ENCODE measurements at places on chromosomes 6 and 20.

DNA sequence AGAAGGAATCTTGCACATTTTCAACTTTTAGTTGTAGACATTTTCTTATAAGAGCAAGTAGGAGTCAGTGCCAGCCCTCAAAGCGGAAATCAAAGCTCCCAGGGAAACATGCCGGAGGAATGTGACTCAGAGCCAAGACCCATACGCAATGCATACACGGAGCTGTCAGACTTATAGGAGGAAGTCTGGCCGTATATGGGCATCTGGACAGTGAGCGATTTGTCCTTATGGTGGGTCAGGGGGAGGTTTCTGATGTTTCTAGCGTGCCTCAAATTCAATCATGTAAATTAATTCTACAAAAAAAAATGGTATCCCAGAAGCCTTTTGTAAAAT, 3.6 kb upstream of the CCN2 start:
- no peak for DNase-seq

GRCh38 chr6:33947047-33947446, 143.2 kb upstream of the MLN start:
- DNase-seq: no peak

GRCh38 chr6:21003780-21004541, 469.7 kb downstream of the CDKAL1 start:
- DNase-seq: no peak

GRCh38 chr6:11592294-11592906, 54.9 kb downstream of the TMEM170B start:
- no peak for DNase-seq

DNA sequence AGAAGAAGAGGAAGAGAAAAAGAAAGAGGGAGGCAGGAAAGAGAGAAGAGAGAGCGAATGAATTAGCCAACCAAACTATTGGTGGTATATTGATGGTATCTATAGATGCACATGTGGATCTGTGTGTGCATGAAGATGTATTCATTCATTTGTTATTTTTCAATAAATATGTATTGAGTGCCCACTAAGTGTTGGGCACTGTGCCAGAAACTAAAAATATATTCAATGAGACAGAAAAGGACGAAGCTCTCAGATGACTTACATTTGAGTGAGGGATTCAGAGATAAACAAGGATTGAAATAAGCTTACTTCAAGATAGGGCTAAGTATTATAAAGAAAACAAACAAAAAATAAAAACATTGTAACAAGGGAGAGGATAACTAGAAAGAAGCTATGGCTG, 154.9 kb downstream of the TSHZ2 start:
- DNase-seq: no peak

DNA sequence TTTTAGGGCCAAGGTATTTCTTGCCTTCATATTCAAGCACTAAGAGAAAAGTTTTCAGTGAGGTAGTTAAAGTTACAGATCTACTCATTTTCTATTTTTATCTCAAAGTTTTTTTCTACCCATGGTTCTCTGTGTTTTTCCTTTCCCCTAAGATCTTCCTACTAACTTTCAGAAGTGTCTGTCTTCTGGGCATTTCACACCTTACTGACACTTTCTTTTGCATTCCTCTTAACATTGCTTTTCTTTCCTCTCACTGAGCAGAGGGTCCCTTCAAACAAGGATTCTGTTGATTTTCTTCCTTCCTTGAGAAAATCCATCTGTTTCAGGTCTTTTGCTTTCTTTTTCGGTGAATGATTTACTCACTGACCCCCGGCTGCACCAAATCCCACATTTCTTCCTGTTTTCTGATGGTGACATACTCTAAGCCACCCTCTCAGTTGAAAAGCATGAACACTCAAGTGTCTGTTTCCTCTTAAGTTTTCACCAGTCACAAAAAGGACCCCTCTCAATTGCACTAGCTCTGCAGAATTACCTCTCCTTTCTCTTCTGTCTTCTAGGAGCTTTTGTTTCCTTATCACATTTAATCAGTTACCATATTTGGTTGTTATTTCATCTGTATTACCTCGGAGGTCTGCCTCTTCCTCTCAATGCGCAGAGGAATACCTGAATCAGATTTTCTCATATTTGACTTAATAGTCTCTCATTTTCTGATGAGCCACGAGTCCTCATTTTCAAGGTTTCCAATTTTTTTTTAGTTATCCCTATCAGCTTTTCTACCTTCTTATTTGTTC, 73.5 kb upstream of the RNF217 start:
- DNase-seq: no peak

- DNase-seq: no peak
Measured at GRCh38 chr20:5920581-5920980, 29.8 kb downstream of the TRMT6 start.

DNA sequence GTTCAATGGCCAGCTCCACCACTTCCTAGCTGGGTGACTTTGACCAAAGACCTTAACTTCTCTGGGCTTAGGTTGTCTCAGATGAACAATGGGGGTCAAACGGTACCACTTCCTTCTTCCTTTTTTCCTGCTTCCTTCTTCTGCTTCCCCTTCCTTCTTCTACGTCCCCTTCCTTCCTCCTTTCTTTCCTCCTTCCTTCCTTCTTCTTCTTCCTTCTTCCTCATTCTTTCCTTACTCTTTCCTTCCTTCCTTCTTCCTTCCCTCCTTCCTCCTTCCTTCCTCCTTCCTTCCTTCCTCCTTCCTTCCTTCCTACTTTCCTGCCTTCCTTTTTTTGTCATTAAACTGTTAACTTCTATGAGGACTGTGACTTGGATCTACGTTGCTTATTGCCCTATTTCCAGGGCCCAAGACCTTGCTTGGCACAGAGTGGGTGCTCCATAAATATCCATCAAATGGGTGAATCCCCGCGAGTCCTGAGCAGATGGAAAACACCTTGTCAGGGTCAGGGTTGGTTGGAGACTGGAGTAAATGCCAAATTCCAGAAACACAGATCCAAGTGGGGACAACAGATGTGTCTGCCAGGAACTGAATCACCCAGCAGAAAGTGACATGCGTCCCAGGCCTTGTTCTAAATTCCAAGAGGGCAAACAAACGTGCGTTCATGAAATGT, 243.3 kb downstream of the PREX1 start:
- DNase-seq: no peak

DNA sequence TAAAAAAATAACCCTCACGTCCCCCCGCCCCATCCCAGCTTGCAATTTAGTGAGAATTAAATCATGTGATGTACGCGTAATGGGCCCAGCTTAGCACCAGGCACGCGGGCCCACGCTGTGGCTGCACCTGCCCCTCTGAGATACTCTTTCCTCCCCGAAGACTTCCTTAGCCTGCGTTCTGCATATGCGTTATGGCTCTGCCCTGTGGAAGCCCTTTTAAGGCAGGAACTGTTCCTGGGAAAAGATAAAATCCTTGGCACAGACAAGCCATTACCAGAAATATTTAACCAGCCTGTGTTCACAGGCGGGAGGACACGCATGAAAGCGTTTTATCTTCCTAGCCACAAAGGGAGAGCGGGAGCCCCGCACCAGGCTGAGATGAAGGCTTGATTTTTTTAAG, 311.0 kb downstream of the LRFN2 start:
- no peak for DNase-seq

- DNase-seq: no peak
Measured at GRCh38 chr6:15457121-15457650, 205.6 kb downstream of the DTNBP1 start.

- no peak for DNase-seq
Measured at GRCh38 chr20:42524058-42524457, 665.6 kb downstream of the PTPRT start.

GRCh38 chr6:167573461-167574215, 248.8 kb downstream of the TTLL2 start:
- DNase-seq: no peak

GRCh38 chr6:8043221-8043620, 21.0 kb downstream of the BLOC1S5 start:
- no peak for DNase-seq

DNA sequence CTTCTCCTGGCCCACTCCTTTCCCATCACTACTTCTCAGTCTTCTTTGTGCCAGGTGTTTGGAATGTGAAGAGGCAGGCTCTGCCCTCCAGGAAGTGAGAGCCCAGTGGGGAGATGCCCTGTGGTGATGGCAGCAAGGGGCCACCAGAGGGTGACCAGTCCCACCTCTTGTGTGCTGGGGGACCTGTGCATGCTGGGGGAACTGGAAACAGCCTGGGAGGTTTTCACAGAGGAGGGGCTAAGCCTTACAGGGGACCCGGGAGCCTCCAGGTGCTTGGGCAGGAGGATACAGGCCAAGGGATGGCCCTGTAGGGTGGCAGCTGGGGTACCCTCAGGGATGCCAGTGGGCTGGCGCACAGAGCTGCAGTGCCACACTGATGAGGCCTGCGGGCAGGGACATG, 72.3 kb downstream of the RAMACL start:
- DNase-seq: no peak

DNA sequence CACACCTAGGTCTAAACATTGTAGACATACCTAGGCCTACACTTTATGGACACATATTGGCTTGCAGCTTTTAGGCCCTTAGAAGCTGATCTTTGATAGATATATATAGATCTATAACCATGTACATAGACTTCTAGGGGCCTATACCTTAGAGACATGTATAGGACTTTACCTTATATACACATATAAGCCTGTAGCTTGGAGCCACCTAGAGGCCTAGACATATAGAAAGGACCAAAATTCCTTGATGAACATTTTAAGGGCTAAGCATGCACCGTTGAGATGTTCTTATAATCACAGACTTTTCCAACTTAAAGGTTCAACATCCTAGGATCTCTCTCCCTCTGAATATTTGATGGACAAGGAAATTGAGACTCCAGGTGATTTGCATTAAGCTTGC, 371.7 kb upstream of the SASH1 start:
- DNase-seq: no peak

- no peak for DNase-seq
Measured at GRCh38 chr6:33777398-33778388, 11.2 kb downstream of the LEMD2 start.

- DNase-seq: peak; percentile 44
Measured at GRCh38 chr6:118810420-118811027, 83.4 kb upstream of the ASF1A start.

GRCh38 chr6:53320964-53321363, 27.8 kb downstream of the ELOVL5 start:
- no peak for DNase-seq

DNA sequence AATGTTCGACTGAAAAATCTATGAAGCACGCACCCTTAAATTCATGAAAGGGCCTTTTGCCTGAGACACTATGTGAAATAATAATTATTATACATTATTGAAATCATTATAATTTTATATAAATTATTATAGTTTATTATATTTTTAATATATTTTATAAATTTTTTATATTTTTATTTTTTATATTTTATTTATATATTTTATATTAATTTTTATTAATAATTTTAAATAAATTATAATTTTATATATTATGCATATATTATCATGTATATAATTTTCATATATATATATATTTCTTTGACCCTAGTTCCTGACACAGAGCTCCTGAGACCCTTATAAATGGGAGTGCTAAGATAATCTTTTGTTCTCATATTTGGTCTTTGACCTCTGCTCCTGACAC, 13.5 kb downstream of the NCR2 start:
- DNase-seq: no peak

- DNase-seq: no peak
Measured at GRCh38 chr6:52551483-52552277, 25.2 kb downstream of the TRAM2 start.

- no peak for DNase-seq
Measured at GRCh38 chr6:122079916-122080315, 319.5 kb upstream of the HSF2 start.

DNA sequence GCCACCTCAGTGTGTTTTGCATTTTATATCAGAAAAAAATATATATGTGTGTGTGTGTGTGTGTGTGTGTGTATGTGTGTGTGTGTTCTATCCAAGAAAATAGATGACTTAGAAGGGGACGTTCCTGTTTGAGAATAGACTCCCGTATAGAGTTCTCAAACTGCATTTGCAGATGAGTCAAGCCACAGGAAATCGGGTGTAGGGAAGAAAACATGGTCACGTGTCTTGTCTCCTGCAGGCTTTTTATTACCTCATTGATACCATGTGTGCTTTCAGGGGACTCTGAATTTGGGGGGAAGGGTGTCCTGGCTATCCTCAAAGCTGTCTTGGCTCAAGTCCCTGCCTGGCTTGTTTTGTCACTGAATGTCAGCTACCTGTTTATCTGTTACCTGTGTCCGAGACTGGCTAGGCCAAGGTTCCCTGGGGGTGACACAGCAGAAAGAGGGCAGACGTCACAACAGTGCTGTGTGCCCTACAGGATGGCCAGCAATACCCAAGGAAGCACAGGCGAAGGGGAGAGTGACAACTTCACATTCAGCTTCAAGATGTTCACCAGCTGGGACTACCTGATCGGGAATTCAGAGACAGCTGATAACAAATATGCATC, 55.7 kb upstream of the NOP56 start:
- no peak for DNase-seq

- no peak for DNase-seq
Measured at GRCh38 chr20:2902291-2902690, 29.0 kb downstream of the PTPRA start.

DNA sequence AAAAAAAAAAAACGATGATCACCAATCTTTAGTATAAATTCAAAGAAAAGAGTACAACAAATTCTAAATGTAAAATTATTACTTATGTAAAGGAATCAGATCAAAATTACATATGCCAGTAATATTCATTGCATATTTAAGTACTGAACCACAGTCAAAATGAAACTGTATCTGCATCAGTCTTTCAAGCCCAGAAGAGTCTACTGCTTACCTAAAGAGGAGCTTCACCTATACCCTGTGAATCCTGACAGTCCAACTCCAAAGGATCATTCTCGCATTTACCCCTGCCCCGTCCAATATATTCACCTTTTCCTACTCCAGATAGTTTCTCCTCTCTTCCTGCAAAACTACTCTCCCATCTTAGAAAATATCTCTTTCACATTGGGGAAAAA, 9.2 kb downstream of the ATG5 start:
- DNase-seq: peak; percentile 30

DNA sequence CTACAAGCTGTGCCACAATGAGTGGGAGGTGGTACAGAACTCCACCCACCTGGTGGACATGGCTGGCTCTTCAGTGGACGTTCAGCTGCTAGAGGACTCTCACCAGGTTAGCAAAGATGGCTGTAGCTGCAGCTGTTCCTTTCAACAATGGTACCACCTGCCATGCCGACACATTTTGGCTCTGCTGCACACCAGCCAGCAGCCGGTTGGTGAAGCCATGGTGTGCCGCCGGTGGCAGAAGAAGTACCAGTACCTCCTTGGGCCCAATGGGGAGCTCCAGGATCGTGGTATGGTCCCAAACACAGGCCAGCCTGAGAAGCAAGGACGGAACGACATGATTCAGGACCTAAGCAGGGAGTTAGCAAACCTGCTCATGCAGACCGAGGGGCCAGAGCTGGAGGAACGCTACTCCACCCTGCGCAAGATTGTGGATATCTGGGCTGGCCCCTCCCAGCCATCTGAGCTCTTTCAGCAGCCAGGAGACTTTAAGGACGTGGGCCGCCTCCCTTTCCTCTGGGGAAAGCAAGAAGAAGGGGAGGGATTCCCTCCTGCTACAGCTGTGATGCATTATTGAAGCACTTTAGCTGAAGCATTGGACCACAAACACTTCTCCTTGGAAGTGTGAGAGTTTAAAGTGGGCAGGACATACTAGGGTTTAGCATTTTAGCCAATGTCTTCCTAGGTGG, 2.8 kb upstream of the ZSWIM1 start:
- no peak for DNase-seq

GRCh38 chr6:52539607-52540006, 37.3 kb downstream of the TRAM2 start:
- DNase-seq: no peak

GRCh38 chr6:123022975-123023374, 26.9 kb downstream of the CLVS2 start:
- DNase-seq: no peak

Data from T-helper 1 cell (primary cell).